NCI-H187 (cell line): ENCODE measurements at places on chromosomes 13 and 19.

DNA sequence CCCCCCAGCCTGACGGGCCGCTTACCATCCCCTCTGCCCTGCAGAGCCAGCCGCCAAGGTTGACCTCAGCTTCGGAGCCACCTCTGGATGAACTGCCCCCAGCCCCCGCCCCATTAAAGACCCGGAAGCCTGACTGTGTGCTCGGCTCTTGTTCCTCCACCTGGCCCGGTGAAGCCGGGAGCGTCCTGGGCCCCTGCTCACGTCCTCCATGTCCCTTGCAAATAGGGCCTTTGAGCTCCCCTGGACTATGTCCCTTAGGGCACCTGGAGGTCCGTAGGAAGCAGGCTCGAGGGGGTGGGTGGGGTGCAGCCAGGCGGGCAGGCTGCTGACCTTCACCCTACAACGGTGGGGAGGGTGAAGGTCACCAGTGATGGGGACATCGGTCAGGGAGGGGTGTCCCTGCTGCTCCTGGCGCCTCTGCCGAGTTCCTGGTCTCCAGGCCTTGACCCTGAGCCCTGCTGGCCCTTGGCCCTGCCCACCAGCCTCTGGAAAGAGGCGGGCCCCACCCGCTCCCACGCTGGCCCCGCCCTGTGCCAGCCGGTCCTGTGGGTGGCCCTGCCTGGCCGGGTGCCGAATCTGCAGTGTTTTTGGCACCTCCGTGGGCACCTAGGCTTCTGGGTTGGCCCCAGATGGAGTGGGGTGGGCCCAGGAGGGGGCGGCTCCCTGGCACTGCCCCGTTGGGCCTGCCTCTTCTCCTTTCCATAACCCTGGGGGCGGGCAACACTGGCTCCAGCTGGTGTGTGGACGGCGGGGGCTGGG lies 3.3 kb downstream of the ATP5F1D start:
- no peak for DNase-seq

GRCh38 chr19:42497492-42498168 lies 30.7 kb downstream of the CEACAM1 start:
- DNase-seq: no peak

GRCh38 chr13:72920097-72920496 lies 138.2 kb downstream of the PIBF1 start:
- no peak for DNase-seq

DNA sequence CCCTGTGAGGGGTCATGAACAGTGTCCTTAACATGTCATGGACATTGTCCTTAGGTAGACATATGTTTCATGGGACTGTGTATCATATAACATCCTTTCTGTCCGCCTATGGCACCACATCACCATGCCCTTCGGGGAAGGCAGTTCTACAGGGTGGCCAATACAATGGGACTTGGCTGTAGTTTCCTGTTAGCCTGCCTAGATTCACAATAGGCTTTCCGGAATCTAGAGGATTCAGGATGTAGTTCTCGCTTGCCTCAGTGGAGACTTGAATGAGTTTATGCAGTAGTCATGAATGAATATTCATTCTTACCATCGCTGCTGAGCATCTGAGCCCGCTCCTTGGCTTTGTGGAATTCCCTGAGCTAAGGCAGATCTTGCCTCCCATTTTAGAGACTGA lies 100.5 kb downstream of the DNAJC15 start:
- no peak for DNase-seq

DNA sequence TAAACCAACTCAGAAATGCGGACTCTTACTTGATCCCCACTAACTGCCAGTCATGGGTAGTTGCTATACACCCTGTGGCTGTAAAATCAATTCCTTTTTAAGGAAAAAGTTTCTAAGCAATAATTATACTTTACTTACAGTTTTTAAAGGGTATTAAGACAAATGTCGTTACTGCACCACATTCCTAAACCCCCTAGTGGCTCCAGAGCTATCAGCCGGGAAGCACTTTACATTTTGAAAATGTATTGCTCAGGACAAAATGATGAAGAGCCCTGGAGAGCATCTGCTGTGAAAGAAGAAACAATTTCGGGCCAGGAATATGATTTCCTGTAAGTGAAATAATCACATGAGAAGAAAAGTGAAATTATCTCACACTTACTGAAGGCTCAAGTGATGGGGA lies 36.7 kb downstream of the DCLK1 start:
- no peak for DNase-seq

GRCh38 chr19:49573425-49573824 lies 6.9 kb downstream of the NOSIP start:
- DNase-seq: no peak

DNA sequence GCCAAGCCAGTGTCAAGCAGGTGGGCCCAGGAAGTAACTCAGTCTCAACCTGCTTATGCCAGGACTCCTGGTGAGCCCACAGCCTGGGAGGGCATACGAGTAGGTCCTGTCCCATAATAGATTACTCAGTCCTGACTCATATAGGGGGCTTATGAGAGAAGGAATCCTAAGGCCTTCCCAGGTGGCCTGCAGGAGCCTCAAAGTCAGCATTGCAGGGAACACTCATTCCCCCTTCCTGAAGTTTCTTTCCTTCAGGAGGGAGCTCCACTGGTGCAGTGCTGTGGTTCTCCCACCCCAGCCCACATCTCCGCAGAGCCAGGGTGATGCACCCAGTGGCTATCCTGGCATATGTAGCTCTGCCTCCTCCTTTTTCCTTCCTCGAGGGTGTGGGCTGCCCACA lies 137.3 kb downstream of the ZIC5 start:
- no peak for DNase-seq

DNA sequence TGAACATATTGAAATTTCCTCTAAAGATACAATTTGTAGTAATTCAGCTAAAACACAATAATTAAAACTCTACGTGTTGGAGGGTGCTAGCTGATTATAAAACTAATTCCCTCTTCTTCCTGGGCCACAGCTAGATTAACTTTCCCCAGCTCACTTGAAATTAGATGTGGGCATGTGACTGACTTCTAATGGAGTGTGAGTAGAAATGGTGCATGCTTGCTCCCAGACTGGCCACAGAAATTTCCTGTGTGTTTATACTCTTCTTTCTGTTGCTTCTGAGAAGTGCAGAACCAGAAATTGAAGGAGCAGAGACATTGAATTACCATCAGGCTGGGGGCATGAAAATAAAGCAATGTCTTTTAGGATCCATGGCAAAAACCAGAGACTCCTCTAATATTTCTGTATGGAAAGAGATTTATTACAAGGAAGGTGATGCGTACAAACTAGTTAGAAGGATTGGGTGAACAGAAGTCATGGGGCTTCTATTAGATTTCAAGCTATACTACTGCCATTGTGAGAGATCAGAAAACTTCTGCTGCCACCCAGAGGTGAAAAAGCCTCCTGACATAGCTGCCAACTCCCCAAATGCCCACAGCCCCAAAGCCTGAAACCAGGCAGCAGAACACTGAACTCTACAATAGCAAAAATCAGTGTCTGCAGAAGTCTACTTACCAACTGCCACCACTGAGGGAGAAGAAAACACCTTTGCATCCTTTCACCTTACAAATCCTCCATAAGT lies 379.2 kb upstream of the MIR17HG start:
- no peak for DNase-seq

GRCh38 chr19:48950830-48951519 lies 3.7 kb upstream of the BAX start:
- DNase-seq: no peak
